ENCODE measurements at places on chromosomes 1 and 21.

GRCh38 chr1:50333595-50333974 is 89.7 kb downstream of the DMRTA2 start:
- DNase-seq, result no peak

DNA sequence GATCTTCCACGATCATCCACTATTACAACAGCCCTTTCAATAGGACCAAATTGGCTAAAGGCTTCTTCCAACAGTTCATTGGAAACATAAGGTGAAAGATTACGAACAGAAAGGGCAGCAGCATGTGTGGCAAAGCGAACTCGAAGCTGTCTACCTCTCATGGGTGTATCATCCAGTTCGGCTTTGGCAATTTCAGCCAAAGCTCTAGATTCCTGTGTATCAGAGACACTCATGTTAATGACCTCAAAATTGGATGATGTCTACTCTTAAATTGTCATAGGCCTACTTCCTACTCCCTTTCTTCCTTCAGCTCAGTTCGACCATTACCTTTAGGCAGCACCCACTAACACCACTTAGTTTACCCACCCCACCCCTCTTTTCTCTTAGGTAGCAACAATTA is 2.2 kb downstream of the SFPQ start:
- DNase-seq, result no peak

DNA sequence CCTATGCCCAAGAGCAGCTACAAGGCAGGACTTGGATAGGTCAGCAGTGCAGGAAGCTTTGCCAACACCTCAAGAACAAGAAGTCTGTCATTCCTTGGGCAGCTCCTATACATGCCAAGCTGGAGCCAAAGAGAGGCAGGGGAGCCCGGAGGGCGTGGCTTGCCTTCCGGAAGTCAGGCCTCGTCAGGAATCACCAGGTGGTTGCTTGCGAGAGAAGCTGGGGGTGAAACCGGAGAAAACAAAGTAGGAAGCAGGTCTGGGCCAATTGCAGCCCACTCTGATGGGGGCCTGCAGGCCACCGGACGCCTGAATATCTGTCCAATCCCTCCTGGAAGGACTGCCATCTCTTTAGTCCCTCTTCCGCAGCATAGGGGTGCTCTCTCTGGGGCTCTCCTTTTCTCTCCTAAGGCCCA is 794 bp upstream of the FAM76A start:
- DNase-seq, result no peak

- no peak for DNase-seq
Measured at GRCh38 chr1:13819642-13820041, 119.7 kb downstream of the PRDM2 start.

- no peak for DNase-seq
Measured at GRCh38 chr1:1626207-1627141, 5.5 kb upstream of the MMP23B start.

DNA sequence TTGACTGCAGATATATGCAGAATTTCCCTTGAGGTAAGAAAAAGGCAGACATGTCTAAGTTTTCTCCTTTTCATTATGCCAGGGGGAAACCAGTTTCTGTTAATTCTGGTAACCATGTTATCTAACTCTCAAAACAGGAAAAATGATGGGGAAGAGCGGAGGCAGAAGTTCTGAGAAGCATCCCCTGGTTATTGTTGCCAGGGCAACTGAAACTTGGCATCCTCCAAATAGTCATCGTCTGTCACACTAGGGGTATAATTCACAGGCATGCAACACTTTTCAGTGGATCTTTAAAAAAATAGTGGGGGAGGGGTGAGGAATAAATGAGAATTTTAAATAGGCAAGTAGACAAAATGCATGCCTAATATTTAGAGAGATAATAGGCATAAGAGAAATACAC is 715.3 kb upstream of the CXADR start:
- DNase-seq, result no peak

GRCh38 chr1:184843732-184844495 is 89.3 kb upstream of the EDEM3 start:
- DNase-seq, result peak; percentile 76

- no peak for DNase-seq
Measured at GRCh38 chr1:40339420-40340323, 22.6 kb upstream of the COL9A2 start.

- no peak for DNase-seq
Measured at GRCh38 chr1:201175820-201176500, 14.7 kb upstream of the IGFN1 start.

GRCh38 chr1:47921935-47922415 is 75.2 kb downstream of the TRABD2B start:
- no peak for DNase-seq

GRCh38 chr1:6475381-6476133 is 9.6 kb upstream of the TNFRSF25 start:
- DNase-seq, result peak; percentile 54

DNA sequence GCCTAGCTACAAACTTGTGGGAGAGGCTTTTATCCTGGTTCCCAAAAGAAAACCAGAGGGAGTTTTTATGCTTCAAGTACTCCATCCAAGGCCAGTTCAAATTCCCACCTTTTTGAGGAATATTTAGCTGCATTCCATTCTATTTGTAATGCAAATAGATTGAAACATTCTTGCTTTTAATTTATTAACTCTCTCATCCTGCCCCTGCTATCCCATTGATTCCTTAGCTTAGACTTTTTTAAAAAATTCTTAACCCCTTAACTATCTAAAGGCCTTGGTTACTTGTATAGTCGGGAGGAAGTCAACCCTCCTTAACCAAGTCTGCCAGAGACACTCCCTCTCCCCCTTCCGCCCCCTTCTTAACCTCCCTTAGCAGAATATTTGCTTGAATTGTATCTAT is 2.5 kb upstream of the MOV10 start:
- no peak for DNase-seq
